ENCODE measurements at places on chromosomes 7 and 10. TPM values are rescaled to one million over a fixed set of nuclear protein-coding genes. Genes with fewer than 3 reads are reported as not detected.

Gene ZPBP
- polyA plus RNA-seq = not detected

Gene MEOX2
- 8.9 TPM for polyA plus RNA-seq

Gene ADK
- 17.9 TPM for polyA plus RNA-seq

Gene UCMA
- not detected for polyA plus RNA-seq

Gene HECTD2
- polyA plus RNA-seq = 3.5 TPM

Gene IKZF5
- 8.3 TPM for polyA plus RNA-seq

Gene CYTH3
- 28.5 TPM for polyA plus RNA-seq

Gene INA
- 1.1 TPM for polyA plus RNA-seq

Gene UPK3B
- polyA plus RNA-seq = 12.8 TPM

Gene NOS3
- 23.3 TPM for polyA plus RNA-seq

Gene SLC16A9
- polyA plus RNA-seq = 0.11 TPM

Gene FBXL15
- 8.9 TPM for polyA plus RNA-seq

Gene KIAA1549
- polyA plus RNA-seq = 5.4 TPM

Gene ORC5
- polyA plus RNA-seq = 5.2 TPM

Gene NPC1L1
- 0.51 TPM for polyA plus RNA-seq

Gene PKD1L1
- polyA plus RNA-seq = 0.10 TPM

Gene C7orf33
- not detected for polyA plus RNA-seq

Gene PLEKHA1
- 12.1 TPM for polyA plus RNA-seq

Gene DDIT4
- polyA plus RNA-seq = 103 TPM

Gene SLC25A40
- polyA plus RNA-seq = 5.1 TPM

Gene OPN1SW
- not detected for polyA plus RNA-seq

Gene SLC18A3
- not detected for polyA plus RNA-seq

Gene CLCN1
- 0.07 TPM for polyA plus RNA-seq

Gene SLC29A4
- 8.0 TPM for polyA plus RNA-seq

Gene GIMAP8
- 3.6 TPM for polyA plus RNA-seq
